ENCODE measurements at places on chromosomes 1 and 21. TPM values are rescaled to one million over a fixed set of nuclear protein-coding genes. Genes with fewer than 3 reads are reported as not detected.

DNA sequence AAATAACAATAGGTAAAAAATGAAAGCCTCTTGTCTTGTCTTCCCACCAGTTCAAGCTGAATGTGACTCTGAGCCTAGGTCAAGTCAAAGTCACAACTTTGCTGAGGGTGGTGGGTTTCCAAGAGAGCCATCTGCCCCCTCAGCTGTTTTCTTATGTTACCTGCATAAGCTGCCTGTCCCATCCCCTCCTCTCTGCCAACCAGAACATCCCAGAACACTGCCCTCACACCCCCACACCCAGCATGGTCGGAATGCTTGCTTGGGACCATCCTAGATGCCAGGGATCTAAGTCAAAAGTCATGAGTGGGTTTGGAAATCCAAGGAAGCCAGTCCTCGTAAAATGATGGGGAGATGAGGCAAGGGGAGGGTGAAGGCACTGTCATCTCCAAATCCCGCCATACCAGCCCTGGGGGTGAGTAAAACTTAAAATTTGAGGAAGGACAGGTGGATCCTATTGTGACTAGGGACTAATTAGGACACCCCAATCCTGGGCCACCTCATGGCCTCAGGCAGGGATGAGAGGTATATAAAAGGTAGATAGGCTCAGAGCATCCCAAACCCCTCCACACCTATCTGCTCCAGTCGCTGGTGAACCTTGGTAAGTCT is at the start of gene SPRR5:
Gene SPRR5, plus strand, starts transcription at position 556 of the 606 bp plus-strand sequence. CDS start 1,349 bp downstream, outside the sequence.
- DNase-seq = no peak

GRCh38 chr1:111786669-111787207 is 31.0 kb downstream of the DDX20 start:
- no peak for DNase-seq

DNA sequence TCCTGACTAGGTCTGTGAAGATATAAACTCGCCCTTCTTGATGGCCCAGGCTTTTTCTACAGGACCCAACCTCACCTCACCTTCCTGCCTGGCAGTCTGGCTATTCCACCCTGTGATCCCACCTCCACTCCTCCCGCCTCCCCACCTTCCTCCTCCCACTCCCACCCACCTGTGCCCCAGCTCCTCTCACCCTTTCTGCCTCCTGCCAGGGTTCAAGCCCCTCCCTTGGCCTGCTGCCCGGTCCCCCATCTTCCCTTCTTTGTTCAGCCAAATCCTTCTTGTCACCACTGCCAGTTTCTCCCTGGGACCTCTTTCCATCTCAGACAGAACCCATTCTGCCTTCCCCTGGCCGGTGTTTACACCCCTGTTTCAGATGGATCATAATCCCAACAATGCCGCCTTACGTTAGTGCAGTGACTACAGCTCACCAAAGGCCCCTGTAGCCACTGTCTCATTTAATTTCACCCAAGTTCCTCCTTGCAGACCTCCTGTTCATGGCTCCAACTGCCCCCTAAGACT is 127.5 kb upstream of the EDN2 start:
- no peak for DNase-seq

DNA sequence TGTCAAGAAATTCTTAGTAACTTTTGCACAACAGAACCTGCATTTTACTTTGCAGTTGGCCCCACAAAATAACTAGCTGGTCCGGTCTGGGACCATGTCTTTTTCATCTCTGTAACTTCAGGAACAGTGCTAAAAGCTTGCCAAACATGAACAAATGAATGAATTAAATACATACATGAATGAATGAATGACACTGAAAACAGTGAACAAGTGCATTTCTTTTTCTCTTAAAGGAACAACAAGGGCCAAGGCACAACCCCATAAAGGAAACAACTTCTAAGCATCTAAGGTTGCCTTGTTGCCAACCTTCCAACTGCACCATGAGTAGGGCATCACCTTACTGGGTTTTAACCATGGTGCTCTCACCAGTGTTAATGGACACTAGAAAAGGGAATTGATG is 534.4 kb upstream of the PKN2 start:
- DNase-seq = no peak

DNA sequence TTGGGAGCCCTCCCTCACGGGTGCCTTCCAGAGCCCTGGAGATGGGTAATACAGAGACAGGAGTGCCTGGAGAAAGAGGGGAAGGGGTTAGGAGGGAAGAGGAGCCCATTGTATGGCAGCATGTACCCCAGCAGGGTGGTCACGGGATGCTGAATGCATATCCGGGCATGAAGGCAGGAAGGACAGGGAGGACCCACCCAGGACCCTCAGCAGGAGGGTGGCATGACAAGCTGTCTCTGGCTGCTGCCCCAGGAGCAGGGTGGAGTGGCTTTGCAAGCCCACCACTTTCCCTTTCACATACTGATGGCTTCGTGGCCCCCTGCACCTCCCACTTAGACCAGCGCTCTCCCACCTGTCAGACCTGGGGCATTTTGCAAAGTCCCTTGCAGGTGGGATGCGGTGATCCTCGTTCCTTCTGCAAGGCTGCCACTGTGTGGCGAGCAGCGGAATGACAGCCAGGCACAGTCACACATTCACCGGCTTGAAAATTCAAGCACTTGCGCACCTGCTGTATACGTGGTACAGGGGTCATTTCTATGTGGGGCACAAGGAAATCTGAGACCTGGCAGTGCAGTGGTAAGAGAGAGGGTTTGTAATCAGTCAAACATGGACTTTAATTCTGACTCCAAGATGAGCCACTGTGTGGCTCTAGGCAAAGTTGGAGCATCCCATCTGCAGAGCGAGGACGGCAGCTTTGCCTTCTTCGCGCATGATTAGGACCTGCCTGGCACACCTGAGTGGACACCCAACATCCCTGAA is 53.2 kb upstream of the TMEM51 start:
- DNase-seq = no peak

- DNase-seq = no peak
Observed at GRCh38 chr1:21909787-21910503, 27.2 kb downstream of the HSPG2 start.

- DNase-seq = no peak
Observed at GRCh38 chr1:207891148-207891547, 19.8 kb downstream of the CD34 start.

DNA sequence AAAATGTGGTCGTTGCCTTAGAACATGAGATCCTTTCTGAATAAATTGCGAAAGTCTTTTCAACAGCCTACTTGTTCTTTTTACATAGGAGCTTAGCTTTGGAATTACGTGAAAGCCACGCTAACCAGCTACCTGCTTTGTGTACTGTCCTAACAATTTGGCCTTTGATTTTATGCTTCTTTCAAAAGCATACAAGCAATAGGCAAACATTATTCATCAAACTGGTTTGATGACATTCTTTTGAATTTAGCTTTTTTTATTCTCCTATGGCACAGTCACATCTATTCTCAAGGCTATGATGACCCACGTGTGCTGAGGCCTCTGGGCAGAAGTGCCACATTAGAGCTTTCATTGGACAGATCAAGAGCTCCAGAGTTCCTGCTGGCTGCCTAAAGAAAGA is 178.0 kb upstream of the DPT start:
- DNase-seq = no peak

- DNase-seq = no peak
Observed at GRCh38 chr1:67674260-67675011, 10.6 kb upstream of the GADD45A start.

GRCh38 chr1:3355089-3355488 is 99.4 kb upstream of the ARHGEF16 start:
- no peak for DNase-seq

DNA sequence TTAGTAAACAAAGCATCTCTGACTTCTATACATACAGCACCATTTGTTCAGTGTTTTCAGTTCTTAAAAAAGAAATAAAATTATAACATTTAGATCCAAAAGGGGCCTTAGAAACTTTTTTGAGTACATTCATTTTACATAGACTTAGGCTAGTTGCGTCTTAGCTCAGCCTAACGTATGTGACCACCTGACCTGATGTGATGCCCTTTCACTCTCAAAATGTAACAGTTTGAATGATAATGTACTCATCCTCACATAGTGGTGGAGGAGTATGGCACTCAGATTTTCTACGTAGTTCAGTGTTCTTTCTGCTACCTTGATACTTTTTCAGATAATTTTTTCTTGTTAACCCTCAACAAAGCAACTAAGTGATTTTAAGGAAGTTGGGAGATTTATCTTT is 43.4 kb downstream of the RPRD2 start:
- no peak for DNase-seq

GRCh38 chr1:21270086-21270689 is 20.1 kb downstream of the ECE1 start:
- DNase-seq = no peak

- peak; percentile 96 for DNase-seq
Observed at GRCh38 chr1:245771511-245772281, 616.9 kb downstream of the KIF26B start.

- DNase-seq = no peak
Observed at GRCh38 chr1:94543001-94543400, 1.4 kb upstream of the F3 start.

- no peak for DNase-seq
Observed at GRCh38 chr21:36606287-36606982, 92.5 kb upstream of the SIM2 start.

- DNase-seq = no peak
Observed at GRCh38 chr21:42469272-42469671, 26.8 kb downstream of the RSPH1 start.

DNA sequence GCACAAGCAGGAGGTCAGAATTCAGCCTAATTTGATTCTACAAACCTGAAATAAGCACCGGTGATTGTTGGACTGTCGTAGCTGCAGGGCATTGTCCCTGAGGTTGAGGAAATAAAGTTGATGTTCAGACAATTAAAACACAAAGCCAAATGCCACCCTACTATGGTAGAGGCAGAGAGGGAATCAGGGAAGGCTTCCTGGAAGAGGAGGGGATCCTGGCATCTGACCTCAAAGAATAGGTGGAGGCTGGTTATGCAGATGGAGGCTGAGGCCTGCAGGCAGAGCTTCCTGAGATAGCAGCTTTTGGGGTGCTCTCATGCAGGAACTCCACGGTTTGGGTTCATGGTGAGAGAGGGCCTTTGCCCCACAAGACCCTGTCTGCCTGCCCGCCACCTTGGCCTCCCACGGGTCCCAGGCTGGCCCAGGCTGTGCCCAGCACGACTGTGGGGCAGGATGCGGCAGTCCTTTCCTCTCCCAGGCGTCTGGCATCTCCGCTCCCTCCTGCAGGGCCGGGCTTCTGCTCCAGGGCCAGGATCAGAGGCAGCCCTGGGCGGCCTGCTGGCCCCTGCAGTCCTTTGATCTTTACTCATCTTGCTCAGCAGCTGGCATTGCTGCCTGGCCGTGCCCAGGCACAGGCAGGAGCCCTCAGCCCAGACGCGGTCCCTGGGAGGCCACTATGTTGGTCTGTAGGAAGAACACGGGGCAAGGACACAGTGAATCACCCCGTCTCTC is 134.1 kb upstream of the VAMP3 start:
- DNase-seq = no peak

GRCh38 chr1:20699558-20699957 is 18.2 kb downstream of the KIF17 start:
- DNase-seq = no peak

- no peak for DNase-seq
Observed at GRCh38 chr1:216450227-216450626, 27.0 kb upstream of the USH2A start.

DNA sequence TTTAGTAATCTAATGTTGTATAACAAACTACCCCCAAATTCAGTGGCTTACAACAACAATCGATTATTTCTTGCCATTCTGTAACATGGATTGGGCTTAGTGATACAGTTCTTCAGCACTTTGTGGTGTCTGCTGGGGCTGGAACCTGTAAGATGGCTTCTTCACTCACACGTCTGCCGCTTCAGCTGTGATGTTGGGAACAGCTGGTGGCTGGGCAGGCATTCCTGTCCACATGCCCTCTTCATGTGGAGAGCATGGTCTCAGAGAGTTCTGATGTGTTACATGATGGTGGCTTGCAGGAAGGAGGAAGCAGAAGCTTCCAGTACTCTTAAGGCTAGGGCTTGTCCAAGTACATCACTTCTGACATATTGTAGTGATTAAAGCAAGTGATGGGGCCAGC is 276.9 kb downstream of the PTBP2 start:
- DNase-seq = no peak

GRCh38 chr1:181849071-181849470 is 212.4 kb downstream of the ZNF648 start:
- DNase-seq = no peak

- DNase-seq = no peak
Observed at GRCh38 chr1:56665384-56665783, 20.3 kb downstream of the PRKAA2 start.

GRCh38 chr1:184860985-184861754 is 106.5 kb upstream of the EDEM3 start:
- no peak for DNase-seq

DNA sequence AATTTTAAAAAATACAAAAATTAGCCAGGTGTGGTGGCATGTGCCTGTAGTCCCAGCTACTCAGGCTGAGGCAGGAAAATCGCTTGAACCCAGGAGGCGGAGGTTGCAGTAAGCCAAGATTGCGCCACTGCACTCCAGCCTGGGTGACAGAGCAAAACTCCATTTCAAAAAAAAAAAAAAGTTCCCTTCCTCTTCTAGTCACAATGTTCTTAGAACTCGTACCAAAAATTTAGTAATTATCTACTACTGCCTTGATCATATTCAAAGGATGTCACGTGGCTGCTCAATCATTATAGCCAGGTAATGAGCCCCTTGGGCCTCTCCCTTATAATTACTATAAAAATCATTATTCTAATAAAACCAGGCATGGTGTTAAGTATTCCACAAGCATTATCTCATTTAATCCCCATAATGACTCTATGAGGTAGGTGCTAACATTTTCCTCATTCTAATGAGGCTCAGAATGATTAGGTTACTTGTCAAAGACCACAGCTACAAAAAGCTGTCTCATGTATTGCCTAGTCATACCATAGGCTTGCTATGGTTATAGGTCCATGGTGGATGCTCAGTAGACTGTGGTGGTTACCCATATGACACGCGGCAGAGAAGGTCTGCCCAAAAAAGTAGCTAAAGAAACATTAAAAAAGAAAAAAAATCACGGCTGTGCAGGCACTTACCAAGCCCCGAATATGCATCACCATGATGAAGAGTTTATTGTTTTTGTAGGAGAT is 15.5 kb upstream of the PPP1R15B start:
- DNase-seq = no peak

GRCh38 chr1:25504706-25505595 is 38.5 kb upstream of the LDLRAP1 start:
- DNase-seq = no peak

DNA sequence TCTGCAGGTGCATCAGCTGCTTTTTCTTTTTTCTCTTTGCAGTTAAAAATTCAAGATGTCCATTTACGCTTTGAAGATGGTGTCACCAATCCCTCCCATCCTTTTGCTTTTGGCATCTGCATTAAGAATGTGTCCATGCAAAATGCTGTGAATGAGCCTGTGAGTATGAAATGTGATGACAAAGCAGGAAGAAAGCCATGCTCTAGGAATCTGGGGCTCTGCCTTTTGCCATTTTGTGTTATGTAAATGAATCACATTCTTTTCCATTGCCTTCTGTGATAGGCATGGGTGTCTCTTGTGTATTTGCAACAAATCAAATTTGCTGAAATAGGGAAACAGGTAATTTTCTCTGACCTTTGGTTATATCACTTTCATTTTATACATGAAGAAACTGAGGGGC is 19.4 kb downstream of the VPS13D start:
- DNase-seq = no peak

RORC gene
- not detected for polyA plus RNA-seq

CNR2 gene
- not detected for polyA plus RNA-seq

S100A3 gene
- 9.5 TPM for polyA plus RNA-seq

CD1B gene
- polyA plus RNA-seq = not detected

TCHHL1 gene
- polyA plus RNA-seq = not detected

CD34 gene
- 1.2 TPM for polyA plus RNA-seq

HPCAL4 gene
- polyA plus RNA-seq = not detected

RHBDL2 gene
- 0.07 TPM for polyA plus RNA-seq

CFHR5 gene
- polyA plus RNA-seq = not detected

CNTN2 gene
- polyA plus RNA-seq = not detected

LCE3D gene
- not detected for polyA plus RNA-seq

AUNIP gene
- 2.8 TPM for polyA plus RNA-seq

Data from BJ (cell line).